SJCRH30 (cell line): ENCODE measurements at places on chromosomes 11 and 22. TPM values are rescaled to one million over a fixed set of nuclear protein-coding genes. Genes with fewer than 3 reads are reported as not detected.

Gene PGA4
- not detected in 2 replicates for total RNA-seq

Gene JAML
- total RNA-seq = not detected in 2 replicates

Gene OR10D3
- total RNA-seq = not detected in 2 replicates

Gene CSRP3
- 4.5 and 4.6 TPM in 2 replicates for total RNA-seq

Gene MYEOV
- total RNA-seq = 2.9 and 6.7 TPM in 2 replicates

Gene B3GAT1
- total RNA-seq = not detected in 2 replicates

Gene AQP11
- total RNA-seq = 0.99 and 1.5 TPM in 2 replicates

Gene GDPD4
- total RNA-seq = not detected in 2 replicates

Gene NCAM1
- total RNA-seq = 76.7 and 86.8 TPM in 2 replicates

DNA sequence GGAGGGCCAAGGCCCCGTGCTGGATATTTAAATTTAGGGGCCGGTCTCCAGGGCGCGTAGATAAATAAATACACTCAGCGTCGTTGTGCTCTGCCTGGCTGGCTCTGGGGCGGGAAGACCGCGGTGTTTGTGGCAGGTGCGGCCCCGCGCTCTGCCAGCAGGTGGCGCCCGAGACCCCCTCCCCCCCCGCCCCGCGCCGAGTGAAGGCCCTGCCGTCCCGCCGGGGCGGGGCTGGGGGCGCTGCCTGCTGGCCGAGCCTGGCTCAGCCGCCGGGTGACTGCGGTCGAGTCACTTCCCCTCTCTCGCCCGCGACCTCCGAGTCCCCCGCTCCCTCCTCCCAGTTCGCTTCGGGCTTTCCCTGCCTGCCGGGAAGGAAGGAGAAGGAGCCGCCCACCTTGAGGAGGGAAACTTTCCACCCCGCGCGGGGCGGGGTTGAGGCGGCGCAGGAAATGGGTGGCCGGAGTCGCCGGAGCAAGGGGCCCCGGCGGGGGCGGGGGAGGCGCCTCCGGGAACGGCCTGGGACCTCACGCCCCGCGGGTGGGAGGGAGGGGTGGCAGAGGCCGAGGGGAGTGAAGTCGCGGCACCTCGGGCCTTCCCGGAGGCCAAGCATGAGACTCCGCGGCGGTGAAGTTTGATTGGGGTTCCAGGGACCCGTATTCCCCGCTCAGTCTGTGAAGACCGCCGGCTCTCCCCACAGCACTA lies 1.6 kb upstream of the EHBP1L1 start:
- H3K27me3 ChIP-seq = no peaks in the 10 kb centered on the region
- peaks cover 37% of the 10 kb centered on the region for H3K4me1 ChIP-seq
- peak overlapping the region; percentile 51 for H3K4me3 ChIP-seq
- no peak overlapping the region; the same call in 1 of the 2 replicates for H3K27ac ChIP-seq
- no peaks in the 10 kb centered on the region for H3K36me3 ChIP-seq
- DNase-seq = peak; percentile 91

GRCh38 chr11:71399341-71399740 lies 48.9 kb downstream of the DHCR7 start:
- no peaks in the 10 kb centered on the region for H3K36me3 ChIP-seq
- no peak overlapping the region for H3K4me3 ChIP-seq
- H3K27ac ChIP-seq = no peak overlapping the region
- H3K4me1 ChIP-seq = peaks cover 4% of the 10 kb centered on the region

GRCh38 chr22:36125994-36126531 lies 34.5 kb downstream of the APOL3 start:
- H3K27ac ChIP-seq = no peak overlapping the region
- no peak for DNase-seq
- H3K4me1 ChIP-seq = no peaks in the 10 kb centered on the region
- no peaks in the 10 kb centered on the region for H3K27me3 ChIP-seq

DNA sequence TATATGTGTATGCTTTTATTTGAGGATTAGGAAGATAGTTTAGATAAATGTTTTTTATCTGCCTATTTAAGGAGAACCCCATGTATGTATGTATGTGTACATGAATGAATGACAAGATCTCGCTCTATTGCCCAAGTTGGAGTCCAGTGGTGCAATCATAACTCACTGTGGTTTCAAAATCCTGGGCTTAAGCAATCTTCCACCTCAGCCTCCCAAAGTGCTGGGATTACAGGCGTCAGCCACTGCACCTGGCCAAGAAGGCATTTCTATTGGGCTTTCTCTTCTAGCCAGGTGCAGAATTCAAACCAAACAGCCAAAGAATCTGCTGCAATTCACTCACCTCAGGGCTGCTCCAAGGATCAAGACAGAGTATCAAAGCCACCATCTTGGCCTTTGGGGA lies 25.5 kb upstream of the DGKZ start:
- H3K27me3 ChIP-seq = no peaks in the 10 kb centered on the region
- H3K27ac ChIP-seq = no peak overlapping the region
- H3K4me1 ChIP-seq = no peaks in the 10 kb centered on the region
- no peaks in the 10 kb centered on the region for H3K36me3 ChIP-seq

DNA sequence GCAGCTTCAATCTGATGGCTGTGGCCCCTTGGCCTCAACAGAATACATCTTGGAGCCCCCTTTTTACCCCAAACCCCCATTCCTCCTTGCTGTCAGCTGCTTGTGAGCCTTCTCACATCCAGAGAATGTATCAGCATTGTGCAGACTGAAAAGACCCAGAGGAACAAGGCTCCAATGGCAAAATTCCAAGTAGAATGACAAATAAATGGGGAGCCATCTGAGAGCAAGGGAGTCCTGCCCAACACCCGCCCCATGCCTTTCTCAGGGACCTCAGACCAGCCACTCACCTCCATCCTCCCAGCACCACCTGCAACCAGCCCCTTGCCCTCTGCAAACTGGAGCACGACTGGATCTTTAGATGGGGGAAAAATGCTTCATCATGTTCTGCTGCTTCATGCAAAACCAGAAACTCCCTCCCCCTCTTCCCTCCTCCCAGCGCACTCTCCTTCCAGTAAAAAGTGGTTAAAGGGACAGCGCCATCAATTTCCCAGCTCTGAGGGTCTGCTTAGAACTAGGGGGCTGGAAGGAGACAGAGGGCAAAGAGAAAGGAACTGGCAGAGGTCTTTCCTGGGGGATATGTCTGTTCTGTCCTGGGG lies 2.2 kb upstream of the NEFH start:
- H3K4me3 ChIP-seq = no peak overlapping the region
- no peak for DNase-seq

- DNase-seq = no peak
- H3K36me3 ChIP-seq = no peaks in the 10 kb centered on the region
- no peak overlapping the region for H3K27ac ChIP-seq
- no peaks in the 10 kb centered on the region for H3K27me3 ChIP-seq
Observed at GRCh38 chr11:47938791-47939560, 41.4 kb upstream of the PTPRJ start.

GRCh38 chr11:43818220-43818619 lies 62.4 kb upstream of the ALKBH3 start:
- no peak overlapping the region for H3K4me3 ChIP-seq
- H3K27ac ChIP-seq = no peak overlapping the region
- DNase-seq = no peak
- H3K27me3 ChIP-seq = no peaks in the 10 kb centered on the region
- peaks cover 19% of the 10 kb centered on the region for H3K36me3 ChIP-seq

DNA sequence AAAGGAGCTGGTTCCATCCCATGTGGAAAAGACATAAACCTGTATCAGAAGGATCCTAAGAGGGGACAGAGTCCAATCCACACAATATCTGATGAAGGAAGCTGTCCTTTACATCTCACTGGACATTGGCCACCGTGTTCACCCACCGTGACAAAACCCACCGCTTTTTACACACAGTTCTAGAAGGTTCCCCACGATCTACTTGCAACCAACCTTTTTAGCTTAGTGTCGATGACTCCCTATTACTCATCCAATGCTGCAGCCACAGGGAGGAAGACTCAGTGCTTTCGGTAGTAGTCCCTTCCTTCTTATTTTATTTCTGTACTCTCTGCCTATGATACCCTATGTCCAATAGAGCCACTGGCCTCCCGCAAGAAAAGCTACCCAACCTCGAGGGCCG lies 65.4 kb downstream of the MAPK1 start:
- H3K27ac ChIP-seq = no peak overlapping the region
- peaks cover 84% of the 10 kb centered on the region for H3K36me3 ChIP-seq
- no peak for DNase-seq
- H3K4me3 ChIP-seq = no peak overlapping the region

DNA sequence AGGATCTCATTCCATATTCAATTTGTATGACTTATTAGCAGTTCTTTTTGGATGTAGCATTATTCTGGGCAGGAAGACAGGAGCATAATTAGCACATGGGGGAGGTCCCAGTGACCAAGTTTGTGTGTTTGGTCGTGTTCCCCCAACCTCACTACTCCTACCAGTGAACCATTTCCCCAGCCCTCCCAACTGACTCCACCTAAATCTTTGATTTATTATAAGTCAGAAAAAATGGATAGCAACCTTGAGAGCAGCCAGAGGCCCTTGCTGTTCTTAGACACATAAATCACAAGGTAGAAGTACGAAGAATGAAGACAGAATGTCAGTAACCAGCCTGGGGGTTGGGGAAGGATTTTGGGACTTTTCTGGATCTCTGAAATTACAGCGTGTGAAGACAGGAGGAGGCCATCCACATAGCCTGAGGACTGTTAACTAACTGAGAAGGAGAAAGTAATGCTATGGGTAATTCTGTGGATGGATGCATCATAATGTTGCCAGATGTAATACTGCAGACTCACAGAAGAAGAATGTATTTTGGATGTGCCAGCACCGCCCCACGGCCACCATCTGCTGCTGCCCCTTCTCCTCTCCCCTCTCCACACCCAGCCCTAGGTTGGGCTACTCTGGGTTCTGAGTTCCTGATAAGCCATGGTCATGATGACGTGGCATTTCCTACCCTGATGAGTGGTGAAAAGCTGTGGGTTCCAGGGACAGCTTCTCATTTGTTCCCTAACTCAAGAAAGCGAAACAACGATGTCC lies 124.3 kb upstream of the TTC12 start:
- H3K36me3 ChIP-seq = no peaks in the 10 kb centered on the region
- no peaks in the 10 kb centered on the region for H3K27me3 ChIP-seq
- no peak overlapping the region for H3K4me3 ChIP-seq
- DNase-seq = no peak
- no peak overlapping the region for H3K27ac ChIP-seq

DNA sequence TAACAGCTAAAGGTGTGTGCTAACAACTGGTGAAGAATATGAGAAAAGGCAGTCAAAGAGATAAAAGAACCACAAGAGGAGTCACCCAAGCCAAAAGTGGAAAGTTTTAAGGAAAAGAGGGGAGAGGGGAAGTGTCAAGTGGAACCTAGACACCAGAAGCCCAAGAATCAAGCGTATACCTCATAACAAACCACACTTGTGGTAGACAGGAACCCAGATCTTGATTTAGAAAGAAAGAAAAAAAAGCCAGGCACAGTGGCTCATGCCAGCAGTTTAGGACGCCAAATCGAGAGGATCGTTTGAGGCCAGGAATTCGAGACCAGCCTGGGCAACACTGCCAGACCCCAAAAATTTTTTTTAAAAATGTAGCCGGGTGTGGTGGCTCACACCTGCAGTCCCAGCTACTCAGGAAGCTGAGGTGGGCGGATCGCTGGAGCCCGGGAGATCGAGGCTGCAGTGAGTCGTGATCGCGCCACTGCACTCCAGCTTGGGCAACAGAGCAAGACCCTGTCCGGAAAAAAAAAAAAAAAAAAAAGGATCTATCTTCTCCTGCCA lies 877 bp downstream of the SLC25A17 start:
- peaks cover 5% of the 10 kb centered on the region for H3K36me3 ChIP-seq
- H3K4me1 ChIP-seq = peaks cover 8% of the 10 kb centered on the region
- peak overlapping the region; percentile 99 for H3K4me3 ChIP-seq
- no peak for DNase-seq

GRCh38 chr11:7534042-7534378 lies 20.2 kb downstream of the PPFIBP2 start:
- no peak overlapping the region for H3K27ac ChIP-seq
- no peaks in the 10 kb centered on the region for H3K27me3 ChIP-seq
- H3K4me3 ChIP-seq = no peak overlapping the region

DNA sequence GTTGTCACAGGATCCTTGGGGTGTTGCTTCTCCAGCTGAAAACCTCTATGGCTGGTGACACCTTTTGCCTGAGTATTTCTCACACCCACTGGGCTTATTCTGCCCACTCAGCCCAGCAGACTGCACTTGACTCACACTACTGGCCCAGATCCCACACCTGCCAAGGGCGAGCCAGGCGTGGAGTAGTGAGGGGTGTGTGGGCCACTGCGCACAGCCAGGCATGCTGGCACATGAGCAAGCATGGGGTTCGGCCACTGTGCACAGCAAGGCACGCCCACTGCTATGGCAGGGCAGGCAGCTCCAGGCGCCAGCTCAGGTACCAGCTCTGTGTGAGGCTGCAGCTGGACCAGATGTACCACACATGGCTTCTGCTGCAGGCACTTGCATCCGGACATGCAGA lies 116.5 kb upstream of the MTNR1B start:
- no peak overlapping the region for H3K27ac ChIP-seq
- DNase-seq = no peak
- H3K4me3 ChIP-seq = no peak overlapping the region
- H3K36me3 ChIP-seq = no peaks in the 10 kb centered on the region

GRCh38 chr22:27982106-27982505 lies 63.0 kb upstream of the PITPNB start:
- H3K27me3 ChIP-seq = no peaks in the 10 kb centered on the region
- no peak for DNase-seq
- peaks cover 3% of the 10 kb centered on the region for H3K36me3 ChIP-seq
- peaks cover 4% of the 10 kb centered on the region for H3K4me1 ChIP-seq
- no peak overlapping the region for H3K27ac ChIP-seq

DNA sequence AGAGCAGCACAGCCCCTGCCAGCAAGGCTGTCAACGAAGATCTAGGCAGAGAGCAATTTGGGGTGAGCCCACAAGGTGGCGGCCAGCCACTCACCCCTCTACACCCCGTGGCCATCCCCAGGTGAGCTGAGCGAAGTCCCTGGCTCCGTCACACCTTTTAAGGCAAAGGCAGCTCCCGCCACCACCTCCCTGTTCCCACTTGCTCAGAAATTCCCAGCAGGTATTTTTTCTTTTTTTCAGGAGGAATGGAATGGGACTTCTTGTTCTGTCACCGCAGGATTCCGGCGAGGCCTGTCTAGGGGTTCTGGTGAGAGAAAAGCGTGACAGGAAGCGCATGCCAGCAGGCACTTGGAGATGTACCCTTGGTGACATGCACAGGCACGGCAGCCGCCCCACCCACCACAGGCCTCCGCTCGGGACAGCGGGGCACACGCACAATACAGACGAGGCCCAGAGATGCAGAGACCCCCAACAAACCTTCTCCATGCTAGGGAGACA lies 10.0 kb downstream of the RPL3 start:
- no peaks in the 10 kb centered on the region for H3K27me3 ChIP-seq
- H3K36me3 ChIP-seq = peaks cover 31% of the 10 kb centered on the region
- DNase-seq = no peak
- peak overlapping the region; percentile 34; the same call in 1 of the 2 replicates for H3K27ac ChIP-seq
- no peak overlapping the region for H3K4me3 ChIP-seq

- no peak overlapping the region for H3K4me3 ChIP-seq
- peaks cover 78% of the 10 kb centered on the region for H3K36me3 ChIP-seq
- no peak for DNase-seq
- H3K4me1 ChIP-seq = peaks cover 4% of the 10 kb centered on the region; the same call in 1 of the 2 replicates
- H3K27me3 ChIP-seq = no peaks in the 10 kb centered on the region
Observed at GRCh38 chr11:2678396-2678795, 21.4 kb downstream of the KCNQ1OT1 start.

DNA sequence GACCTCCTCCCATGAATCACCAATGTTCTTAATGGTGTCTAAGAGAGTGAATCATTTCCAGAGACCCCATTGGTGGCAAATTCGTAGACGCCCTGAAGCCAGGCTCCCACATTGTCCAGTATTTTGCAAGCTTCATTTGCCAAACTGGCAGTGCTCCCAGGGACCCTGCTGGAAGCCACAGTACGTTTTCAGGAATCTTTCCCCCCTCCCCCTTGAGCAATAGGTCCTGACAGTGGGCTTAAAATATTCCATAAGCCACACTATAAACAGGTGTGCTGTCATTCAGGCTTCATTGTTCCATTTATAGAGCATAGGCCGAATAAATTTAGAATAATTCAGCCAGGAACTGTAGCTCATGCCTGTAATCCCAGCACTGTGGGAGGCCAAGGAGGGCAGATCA lies 125.3 kb downstream of the MORC2 start:
- H3K36me3 ChIP-seq = no peaks in the 10 kb centered on the region
- H3K27ac ChIP-seq = no peak overlapping the region
- no peaks in the 10 kb centered on the region for H3K4me1 ChIP-seq
- DNase-seq = no peak
- H3K27me3 ChIP-seq = no peaks in the 10 kb centered on the region
